ENCODE measurements at places on chromosomes 12 and 14.
A peak's percentile ranks its signal among the peaks of the same experiment; 100 is the strongest.

DNA sequence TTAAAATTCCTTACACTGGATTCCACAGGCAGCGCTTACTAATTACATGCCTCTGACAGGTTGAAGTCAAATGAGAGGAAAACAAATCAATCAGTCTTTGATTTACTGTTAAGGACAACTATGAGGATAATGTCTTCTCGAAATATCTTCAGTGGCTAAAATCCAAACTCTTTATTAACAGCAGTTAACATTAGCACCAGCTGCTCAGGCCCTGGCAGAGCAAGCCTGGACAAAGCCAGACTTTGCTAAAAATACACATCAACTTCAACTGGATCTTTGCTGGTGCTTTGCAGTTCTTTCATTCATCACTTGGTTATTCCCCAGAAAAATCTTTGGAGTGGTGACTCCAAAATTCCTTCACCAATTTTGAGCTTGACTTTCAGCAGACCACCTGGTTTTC, 98.7 kb downstream of the HECTD4 start:
- DNase-seq, result no peak

GRCh38 chr14:75334549-75335051, 56.0 kb downstream of the FOS start:
- peak; percentile 26 for DNase-seq

GRCh38 chr14:104078031-104078455, 7.5 kb upstream of the ASPG start:
- peak; percentile 92 for DNase-seq

- no peak for DNase-seq
These were observed 24.0 kb upstream of the MDM1 start for GRCh38 chr12:68356060-68356695.

DNA sequence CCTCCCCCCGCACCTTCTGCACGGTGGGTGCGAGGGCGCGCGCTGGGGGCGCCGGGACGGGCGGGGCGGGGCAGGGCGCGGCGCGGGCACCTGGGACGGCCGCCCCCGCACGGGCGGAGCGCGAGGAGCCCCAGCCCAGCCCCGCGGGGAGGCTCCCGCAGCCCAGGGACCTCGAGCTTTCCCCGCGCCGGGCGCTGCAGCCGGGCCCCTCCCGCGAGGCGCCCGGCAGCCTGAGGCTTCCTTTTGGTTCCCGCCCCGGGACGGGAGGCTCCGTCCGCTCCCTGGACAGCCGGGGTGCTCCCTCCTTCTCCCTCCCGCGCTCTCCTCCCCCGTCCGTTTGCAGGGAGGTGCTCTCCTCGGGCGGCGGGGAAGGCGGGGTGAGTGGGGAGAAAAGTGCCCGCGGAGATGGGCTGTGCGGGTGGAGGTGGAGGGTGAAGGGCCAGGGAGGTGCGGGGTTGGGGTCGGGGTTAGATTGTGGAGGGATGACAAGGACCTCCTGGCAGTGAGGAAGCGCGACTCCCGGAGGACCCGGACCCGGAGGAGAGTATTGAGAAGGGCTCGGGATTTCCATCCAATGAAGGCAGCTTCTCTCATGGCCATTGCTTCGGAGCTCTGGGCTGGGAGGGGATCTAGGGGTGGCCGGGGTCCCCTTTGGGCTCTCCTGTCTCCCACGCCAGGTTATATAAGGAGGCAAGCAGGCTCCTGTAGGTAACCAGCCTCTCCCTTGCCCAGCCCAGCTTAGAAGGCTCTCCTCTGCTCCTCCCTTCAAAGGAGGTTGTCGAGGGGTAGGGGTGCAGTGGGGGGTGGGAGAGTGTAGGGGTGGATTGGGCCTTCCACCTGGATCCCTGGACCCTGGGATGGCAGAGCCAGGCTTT, 645 bp downstream of the JDP2 start:
- DNase-seq, result peak; percentile 31

- DNase-seq, result peak; percentile 91
These were observed 3.0 kb downstream of the EVL start for GRCh38 chr14:100067971-100068959.

DNA sequence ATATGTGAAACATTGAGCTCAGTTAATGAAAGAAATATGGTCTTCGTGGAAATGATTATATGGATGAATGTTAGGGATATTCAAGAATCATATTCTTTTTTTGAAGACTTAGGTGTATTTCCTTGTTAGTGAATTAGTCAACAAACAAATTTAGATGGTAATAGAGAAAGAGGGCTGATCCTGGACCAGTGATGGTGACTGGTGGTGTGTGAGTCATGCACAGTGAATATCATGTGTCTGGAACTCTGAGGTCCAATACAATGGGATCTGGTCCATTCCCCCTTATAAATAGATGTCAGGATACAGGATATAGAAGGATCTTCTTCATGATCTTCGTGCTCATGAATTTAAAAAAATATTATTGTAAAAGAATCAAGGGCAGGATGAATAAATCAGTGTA, 64.4 kb upstream of the RTL1 start:
- DNase-seq, result no peak

- DNase-seq, result no peak
These were observed 28.3 kb upstream of the PPP2R5C start for GRCh38 chr14:101733211-101733610.

DNA sequence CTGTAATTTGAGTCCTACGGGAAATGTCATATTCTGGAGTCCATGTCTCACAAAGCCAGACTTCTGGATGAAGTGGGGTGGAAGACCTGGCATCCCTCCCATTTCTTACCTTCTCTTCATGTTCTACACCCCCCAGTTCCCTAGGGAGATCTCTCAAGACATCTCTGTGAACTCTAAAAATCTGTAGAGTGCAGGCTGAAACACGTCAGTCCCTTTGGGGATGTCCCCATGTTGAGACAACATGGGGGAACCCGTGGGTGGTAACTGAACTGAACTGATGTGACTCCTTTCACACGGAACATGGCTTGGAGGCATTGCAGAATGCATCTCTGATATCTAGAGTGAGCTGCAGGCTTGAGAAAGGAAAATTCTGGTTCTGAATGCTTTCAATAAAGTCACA, 15.2 kb downstream of the SERPINA12 start:
- DNase-seq, result no peak

DNA sequence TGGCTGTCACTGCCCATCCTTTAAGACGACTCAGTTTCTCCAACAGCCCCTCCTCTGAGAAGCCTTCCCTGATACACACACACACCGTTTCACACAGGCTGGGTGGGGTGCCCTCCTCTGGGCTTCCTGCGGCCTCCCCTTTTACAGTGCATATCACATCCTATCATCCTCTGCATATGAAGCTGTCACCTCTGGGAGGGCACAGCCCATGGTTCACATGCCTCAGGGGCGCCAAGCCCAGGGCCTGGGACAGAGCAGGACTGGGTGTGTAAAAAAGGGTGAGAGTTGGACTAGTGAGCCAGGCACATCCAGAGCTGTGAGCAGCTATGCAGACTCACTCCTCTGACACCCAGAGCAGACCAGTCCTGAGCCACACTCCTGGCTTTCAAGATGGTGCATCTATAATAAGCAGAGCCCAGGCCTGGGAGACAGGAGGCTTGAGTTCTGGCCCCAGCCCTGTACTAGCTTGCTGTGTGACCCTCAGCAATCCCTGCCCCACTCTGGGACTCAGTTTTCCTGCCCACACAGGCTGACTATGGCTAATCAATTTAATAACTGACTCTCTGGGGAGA, 62.6 kb downstream of the LGMN start:
- no peak for DNase-seq

GRCh38 chr12:6774499-6775062, 2.3 kb downstream of the LAG3 start:
- DNase-seq, result peak; percentile 74

DNA sequence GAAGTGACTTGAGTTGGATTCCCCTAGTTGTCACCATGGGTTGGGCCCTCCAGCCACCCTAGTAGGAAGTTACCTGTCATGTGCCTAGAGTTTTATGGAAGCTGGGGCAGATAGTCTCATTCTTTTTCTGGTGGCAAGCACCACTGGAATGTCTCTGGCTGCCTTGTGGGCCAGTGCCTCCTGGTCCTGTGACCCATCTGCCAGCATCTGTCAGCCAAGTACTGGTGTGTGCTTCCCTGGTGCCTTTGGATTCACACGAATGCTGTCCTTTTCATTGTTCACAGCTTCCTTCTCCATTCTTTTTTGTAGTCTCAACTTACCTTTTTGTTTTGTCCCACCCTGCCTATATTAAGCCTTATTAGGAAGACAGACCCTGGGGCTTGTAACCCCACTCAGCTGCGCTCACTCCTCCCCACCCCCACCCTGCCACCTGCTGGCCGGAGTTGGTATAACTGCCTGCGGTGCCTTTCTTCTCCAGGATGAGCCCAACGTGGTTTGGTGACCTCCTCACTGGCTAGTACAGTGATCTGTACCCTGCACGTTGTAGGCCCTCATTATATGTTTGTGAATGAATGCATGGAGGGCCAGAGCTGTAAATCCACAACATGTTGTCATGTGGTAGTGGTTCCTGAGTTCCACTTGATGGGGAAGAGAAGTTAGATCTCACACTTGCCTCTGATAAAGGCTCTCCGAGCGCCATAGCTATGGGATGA, 125.7 kb downstream of the TSPAN9 start:
- DNase-seq, result peak; percentile 87

GRCh38 chr12:116697305-116697704, 40.6 kb downstream of the SPRING1 start:
- DNase-seq, result no peak

DNA sequence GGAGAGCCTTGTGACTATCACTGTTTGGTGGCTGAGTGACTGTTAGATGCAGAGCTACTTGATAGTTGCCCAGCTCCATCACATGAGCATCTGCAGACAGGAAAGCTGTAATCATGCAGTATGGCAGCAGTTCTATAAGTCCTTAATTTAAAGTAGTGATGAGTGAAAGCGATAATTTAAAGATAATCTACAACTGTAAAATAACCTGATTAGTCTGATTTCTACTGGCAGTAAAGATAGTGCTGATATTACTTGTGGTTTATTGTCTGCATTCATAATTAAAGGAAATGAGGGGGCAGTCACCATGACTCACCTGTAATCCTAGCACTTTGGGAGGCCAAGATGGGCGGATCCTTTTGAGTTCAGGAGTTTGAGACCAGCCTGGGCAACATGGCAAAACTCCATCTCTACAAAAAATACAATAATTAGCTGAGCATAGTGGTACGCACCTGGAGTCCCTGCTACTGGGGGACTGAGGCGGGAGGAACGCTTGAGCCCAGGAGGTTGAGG, 41.2 kb upstream of the PLEKHD1 start:
- no peak for DNase-seq

DNA sequence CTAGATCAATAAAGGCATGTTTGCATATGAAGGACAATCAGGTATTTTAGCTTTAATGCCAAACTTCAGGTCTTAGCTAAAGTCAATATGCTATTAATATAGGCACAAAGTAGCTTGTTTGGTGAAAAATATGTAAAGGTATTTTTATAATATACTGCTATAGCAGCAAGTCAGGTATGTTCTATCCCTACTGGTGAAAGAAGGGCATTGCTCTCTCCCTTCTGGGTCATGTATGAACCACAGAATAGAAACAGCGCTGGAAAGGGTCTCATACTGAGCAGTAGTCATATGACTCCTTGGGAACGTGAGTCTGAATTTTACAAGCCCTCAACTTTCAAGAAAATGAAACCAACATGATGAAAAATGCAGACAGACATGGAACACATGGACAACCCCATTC, 314.6 kb downstream of the GRIN2B start:
- DNase-seq, result no peak

GRCh38 chr12:70366581-70367257, 629 bp downstream of the KCNMB4 start:
- peak; percentile 61 for DNase-seq

DNA sequence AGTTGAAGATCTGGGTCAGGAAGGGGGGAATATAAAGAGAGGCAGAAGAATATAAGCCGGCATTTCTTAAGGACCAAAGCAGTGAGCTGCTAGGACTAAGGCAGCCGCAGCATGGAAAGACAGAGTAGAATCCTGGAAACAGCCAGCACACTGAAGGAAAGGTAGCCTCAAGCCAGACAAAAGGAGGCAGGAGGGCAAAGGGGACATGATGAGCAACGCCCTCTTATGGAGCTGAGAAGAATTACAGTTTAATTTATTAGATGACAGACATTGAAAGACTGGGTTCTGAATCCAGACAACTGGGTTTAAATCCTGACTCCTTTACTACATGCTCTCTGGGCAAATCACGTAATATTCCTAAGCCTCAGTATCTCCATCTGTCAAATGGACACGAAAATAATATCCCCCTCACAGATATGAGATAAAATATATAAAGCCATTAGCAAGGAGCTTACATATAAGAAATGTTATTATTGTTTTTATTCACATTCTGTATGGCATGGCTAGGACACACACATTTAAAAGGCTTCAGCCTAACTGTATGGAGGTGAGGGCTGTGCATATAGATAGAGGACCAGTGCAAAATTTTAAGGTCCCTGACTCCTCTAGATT, 8.1 kb upstream of the PCED1B start:
- DNase-seq, result no peak

- no peak for DNase-seq
These were observed 19.3 kb downstream of the CTSG start for GRCh38 chr14:24556756-24557155.

GRCh38 chr12:92226071-92226661, 80.5 kb upstream of the BTG1 start:
- no peak for DNase-seq

- DNase-seq, result no peak
These were observed 12.7 kb upstream of the DCP1B start for GRCh38 chr12:2016862-2017545.

DNA sequence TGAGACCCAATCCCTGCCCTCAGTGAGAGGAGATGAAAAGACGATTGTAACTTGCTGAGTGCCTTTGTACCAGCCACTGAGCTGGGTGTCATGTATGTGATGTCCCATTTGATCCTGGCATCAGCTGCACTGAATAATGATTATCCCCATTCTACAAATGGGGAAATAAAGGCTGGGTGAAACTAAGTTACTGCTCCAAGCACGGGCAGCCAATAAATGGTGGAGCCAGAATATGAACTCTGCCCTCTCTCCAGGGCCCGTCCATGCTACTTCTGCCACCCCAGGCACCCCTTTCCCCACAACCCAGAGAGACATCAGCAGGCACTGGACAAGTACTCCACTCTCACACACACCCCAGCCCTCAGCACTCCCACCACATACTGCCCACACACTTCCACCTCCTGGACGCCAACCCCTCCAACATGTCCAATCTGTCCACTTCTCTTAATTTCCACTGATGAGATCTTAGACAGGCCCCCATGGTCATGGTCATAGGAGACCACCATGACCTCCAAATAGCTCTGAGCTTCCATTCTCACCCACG, 115.8 kb downstream of the DICER1 start:
- no peak for DNase-seq

- DNase-seq, result no peak
These were observed 25.1 kb downstream of the KRT80 start for GRCh38 chr12:52166672-52167071.

All from stimulated activated CD8-positive, alpha-beta memory T cell treated with anti-CD3 and anti-CD28 coated beads, Interleukin-4, amount 100 ng/mL, for 48 hours (primary cell).